ENCODE measurements at places on chromosomes 11 and 22.
A peak's percentile ranks its signal among the peaks of the same experiment; 100 is the strongest.

- no peak for DNase-seq
Observed at GRCh38 chr22:35681454-35682052, 33.3 kb downstream of the APOL6 start.

GRCh38 chr11:112248201-112248600 is 12.5 kb downstream of the PLET1 start:
- no peak for DNase-seq

DNA sequence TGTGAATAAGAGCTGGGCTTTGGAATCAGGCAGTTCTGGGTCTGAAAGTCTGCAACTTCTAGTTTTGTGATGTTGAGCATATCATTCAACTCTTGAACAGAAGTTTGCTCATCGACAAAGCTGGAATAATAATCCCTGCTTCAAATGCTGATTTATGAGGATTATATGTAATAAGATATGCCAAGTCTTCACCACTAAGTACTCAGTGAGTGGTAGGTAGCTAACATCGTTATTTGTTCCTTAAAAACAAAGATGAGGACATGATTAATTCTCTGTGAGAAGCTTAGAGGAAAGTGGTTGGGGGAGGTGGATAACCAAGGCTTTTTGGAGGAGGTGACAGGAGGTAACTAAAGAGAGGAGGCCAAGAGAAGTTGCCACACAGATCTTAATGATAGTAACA is 96.5 kb downstream of the ME3 start:
- DNase-seq = no peak

GRCh38 chr11:84289381-84289906 is 1003.3 kb upstream of the CCDC90B start:
- no peak for DNase-seq

GRCh38 chr11:96036863-96037262 is 113.0 kb upstream of the MTMR2 start:
- DNase-seq = no peak

DNA sequence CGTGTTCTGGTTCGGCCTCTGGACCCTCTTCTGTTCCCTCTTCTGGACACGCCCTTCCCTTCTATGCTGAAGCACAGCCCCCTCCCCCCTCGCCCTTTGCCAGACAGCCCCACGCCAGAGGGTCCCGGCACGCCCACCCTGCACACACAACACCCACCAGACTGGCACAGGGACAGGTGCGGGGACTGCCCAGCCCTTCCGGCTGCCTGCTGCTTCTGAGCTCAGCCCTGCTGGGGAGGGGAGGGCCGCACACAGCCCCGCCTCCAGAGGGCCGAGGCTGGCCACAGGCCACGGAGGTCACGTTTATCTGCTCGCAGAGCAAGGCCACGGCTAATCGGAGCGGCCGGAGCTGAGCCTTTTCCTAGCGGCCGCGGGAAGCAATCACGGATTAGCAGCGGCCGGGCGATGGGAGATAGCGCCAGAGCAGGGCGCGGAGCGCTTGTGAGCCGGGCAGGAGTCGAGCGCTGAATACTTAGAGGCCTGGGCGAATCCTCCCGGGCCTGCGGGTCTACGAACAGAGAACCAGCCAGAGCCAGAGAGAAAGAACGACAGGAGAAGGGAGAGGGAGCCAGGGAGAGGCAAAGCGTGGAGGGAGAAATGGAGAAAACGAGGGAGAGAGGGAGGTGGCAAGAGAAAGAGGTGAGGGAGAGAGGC is 21.5 kb downstream of the OTUB1 start:
- DNase-seq = no peak

DNA sequence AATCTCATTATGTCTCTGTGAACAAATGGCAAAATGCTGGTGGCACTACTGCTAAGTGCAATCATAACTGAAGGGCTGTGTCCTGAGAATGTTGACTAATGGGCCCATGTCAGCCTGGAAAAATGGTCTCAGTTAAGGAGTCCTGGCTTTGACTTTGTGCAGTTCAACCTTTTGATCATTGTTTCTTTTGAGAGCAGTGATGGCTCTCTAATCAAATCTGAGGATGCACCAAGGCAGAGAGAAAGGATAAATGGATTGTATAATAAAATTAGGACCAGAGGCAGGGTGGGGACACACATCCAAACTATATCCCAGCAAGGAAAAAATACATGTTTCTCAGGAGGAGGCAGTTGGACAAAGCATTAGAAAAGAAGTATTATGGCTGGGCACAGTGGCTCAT is 59.6 kb upstream of the SYN3 start:
- no peak for DNase-seq

GRCh38 chr11:35944503-35945136 is 758 bp downstream of the LDLRAD3 start:
- no peak for DNase-seq

- DNase-seq = peak; percentile 65
Observed at GRCh38 chr22:25081409-25081824, 118.2 kb upstream of the CRYBB3 start.

DNA sequence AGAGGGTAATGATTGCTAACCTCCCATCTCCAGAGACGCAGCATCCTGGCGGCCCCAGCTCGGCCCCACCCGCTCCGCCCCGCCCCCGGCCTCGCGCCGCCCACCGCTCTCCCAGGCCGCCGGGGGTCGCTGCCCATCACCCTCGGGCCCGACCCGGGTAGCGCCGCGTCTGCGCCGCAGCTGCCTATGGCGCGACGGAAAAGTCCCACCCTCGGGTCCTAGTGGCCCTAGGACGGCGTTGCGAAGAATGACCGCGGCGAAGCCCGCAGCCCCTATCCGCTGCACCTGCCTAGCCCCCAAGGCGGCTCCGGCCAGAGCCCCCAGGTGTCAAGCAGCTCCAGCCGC is 457 bp downstream of the CPSF7 start:
- DNase-seq = peak; percentile 66

GRCh38 chr22:20967697-20968211 is 699 bp downstream of the AIFM3 start:
- no peak for DNase-seq

- no peak for DNase-seq
Observed at GRCh38 chr11:8080674-8081590, at the start of gene TUB. Gene TUB (plus strand): TSS chr11:8081211. CDS start chr11:8081511, 300 bp downstream.

GRCh38 chr11:695288-695537 is 191 bp upstream of the DEAF1 start:
- DNase-seq = no peak

GRCh38 chr11:108122166-108122628 is 830 bp downstream of the ACAT1 start:
- no peak for DNase-seq

DNA sequence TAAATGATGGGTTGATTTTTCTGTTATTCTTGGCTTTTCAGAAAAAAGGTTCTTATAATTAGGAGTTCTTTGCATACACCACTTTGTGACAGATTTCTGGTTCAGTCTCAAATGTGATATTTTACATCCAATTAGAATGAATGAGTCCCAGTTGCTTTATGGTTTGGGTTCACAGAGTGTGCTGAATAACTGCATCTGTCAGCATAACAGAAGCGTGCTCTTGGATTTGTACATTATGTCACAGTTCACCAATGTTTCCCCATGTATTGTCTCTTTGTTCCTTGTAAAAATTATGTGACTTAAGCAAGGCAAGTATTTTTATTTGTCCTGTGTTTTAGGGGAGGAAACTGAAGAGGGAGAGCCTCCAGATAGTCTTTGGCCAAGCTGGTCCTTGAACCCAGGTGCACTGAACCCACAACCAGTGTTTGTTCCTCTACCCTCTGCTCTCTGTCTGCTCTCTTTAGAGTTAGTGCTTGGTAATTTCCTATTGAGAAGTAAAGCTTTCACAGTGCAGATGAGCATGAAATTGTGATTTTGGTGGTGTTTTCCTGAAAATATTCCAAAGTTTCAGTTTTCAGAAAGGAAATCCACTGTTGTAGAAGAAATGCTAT is 107.5 kb downstream of the TBC1D22A start:
- no peak for DNase-seq

GRCh38 chr11:650482-650881 is 13.4 kb downstream of the DRD4 start:
- DNase-seq = no peak

DNA sequence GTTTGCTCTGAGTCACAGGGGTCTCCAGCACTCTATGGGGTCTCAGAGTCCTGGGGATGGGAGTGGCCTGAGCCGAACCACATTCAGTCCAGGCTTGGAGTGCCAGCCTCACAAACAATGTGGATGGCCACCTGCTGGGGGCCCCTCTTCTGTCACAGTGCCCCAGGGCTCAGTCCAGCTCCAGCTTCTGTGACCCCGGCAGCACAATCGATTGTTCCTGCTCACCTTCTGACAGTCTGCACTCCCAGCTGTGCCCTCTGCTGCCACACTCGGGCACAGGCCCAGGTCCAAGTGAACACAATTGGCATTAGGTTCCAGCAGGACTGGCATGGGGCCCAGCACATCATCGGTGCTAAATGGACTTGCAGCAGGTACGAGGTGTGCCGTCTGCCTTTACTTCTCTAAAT is 84.8 kb downstream of the TP53I11 start:
- no peak for DNase-seq

DNA sequence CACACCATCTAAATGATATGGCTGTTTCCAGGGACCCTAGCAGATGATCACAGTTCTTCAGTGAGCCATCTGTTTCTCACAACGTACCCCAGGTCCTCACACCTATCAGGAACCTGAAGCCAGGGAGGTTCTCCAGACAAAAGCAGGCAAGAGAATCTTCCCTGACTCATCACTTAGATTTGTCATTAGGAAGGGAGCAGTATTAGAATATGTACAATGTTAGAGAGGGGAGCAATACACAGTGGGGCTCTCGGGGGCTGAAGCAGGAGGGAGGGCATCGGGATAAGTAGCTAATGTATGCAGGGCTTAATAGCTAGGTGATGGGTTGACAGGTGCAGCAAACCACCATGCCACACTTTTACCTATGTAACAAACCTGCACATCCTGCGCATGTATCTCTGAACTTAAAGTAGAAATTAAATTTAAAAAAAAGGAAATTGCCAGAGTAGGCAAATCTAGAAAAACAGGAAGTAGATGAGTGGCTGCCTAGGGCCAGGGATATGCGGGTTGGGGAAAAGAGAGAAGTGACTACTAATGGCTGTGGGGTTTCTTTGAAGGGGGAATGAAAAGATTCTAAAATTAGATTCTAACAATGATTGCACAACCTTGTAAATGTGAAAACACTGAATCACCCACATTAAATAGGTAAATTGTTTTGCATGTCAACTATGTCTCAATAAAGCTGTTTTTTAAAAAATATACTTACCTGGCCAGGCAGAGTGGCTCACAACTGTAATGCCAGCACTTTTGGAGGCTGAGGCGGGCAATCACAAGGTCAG is 14.4 kb downstream of the C22orf42 start:
- DNase-seq = no peak

DNA sequence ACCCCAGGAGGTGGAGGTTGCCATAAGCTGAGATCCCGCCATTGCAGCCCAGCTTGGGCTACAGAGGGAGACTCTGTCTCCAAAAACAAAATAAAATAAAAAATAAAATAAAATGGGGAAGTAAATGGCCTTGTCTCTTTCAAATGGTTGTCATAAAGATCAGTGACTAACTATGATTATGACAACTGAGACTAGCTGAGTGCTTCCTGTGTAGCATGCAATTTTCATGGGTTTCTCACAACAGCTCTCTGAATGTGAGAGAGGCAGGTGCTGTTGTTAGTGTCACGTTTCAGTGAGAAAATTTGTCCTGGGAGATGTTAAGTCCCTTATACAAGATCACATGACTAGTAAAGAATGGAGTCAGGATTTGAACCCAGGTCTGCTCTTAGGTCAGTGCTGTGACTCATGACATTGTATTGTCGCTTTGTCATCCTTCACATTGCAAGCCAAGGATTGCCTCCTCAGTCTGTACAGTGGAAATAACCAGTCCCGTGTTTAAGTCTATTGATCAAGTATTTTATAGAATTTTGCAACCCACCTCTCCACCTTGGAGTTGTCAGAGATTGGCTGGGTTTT is 163.3 kb upstream of the CCDC90B start:
- no peak for DNase-seq

DNA sequence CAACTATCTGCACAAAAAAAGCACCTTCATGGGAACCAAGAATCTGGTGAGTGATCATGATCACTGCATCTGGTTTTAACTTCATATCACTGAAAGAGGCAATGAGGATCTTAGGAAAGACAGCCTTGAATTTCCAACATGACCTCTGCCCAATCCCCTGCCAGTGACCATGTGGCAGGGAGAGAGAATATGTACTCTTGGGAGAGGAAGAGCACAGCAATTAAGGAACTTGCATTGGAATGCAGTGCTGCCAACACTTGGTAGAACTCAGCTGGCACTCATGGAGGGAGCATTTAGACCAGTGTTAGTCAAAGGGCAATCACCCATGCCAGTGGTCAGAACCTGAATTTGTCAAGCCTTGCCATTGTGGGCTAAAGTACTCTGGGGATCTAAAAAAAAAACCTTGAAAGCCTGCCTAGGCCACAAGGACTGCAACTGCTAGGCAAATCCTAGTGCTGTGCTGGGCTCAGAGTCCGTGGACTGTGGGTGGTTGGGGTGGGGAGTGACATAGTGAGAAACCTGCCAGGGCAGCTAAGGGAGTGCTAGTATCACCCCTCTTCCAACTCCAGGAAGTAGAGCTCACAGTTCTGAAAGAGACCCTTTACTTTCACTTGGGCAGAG is 23.1 kb downstream of the JRKL start:
- no peak for DNase-seq
